ENCODE measurements at places on chromosomes 7 and 10. TPM values are rescaled to one million over a fixed set of nuclear protein-coding genes. Genes with fewer than 3 reads are reported as not detected.

GRCh38 chr7:65910237-65910636 is 37.4 kb downstream of the VKORC1L1 start:
- no peaks in the 10 kb centered on the region for H3K4me1 ChIP-seq
- H3K27me3 ChIP-seq: no peaks in the 10 kb centered on the region
- no peak overlapping the region for H3K27ac ChIP-seq
- no peak overlapping the region for H3K4me3 ChIP-seq

- no peaks in the 10 kb centered on the region for H3K27me3 ChIP-seq
- no peak overlapping the region for H3K4me3 ChIP-seq
- no peak for DNase-seq
- no peak overlapping the region for H3K27ac ChIP-seq
- H3K4me1 ChIP-seq: no peaks in the 10 kb centered on the region
Observed at GRCh38 chr7:80450621-80451308, 61.1 kb downstream of the GNAT3 start.

DNA sequence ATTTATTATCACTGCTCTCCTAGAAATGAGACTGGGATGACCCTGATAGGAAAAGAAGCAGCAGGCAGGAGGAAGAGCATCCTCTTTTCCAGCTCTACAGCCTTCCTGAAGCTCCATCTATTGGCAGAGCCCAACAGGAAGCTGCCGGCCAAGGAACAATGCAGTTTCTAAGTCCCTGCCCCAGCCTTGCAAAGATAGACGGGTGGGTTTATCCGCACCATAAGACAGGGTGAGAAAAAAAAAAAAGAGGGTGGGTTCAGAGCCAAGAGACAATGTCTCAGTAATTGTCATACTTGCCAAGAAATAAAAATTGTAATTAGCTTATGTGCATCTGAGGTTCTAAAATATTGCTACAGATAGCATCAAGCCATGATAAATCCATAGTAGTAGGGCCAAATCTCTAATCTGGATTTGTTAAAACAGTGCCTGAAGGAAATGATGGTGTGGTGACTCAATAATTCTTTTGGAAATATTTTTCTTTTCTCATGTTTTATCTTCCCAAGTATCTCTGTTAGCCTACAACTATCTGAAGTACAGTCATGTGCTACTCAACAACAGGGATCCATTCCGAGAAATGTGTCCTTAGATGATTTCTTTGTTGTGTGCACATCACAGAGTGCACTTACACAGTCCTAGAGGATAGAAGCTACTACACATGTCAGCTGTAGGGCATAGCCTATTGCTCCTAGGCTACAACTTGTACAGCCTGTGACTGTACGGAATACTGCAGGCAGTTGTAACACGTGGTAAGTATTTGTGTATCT is 242.9 kb upstream of the CXCL12 start:
- no peak overlapping the region for H3K4me3 ChIP-seq
- no peaks in the 10 kb centered on the region for H3K36me3 ChIP-seq
- DNase-seq: no peak
- no peak overlapping the region for H3K27ac ChIP-seq
- no peaks in the 10 kb centered on the region for H3K27me3 ChIP-seq
- H3K4me1 ChIP-seq: no peaks in the 10 kb centered on the region

- no peaks in the 10 kb centered on the region for H3K4me1 ChIP-seq
- no peaks in the 10 kb centered on the region for H3K36me3 ChIP-seq
- H3K27me3 ChIP-seq: no peaks in the 10 kb centered on the region
- no peak overlapping the region for H3K4me3 ChIP-seq
- no peak overlapping the region for H3K27ac ChIP-seq
Observed at GRCh38 chr7:74569501-74570075, 87.9 kb upstream of the GTF2I start.

DNA sequence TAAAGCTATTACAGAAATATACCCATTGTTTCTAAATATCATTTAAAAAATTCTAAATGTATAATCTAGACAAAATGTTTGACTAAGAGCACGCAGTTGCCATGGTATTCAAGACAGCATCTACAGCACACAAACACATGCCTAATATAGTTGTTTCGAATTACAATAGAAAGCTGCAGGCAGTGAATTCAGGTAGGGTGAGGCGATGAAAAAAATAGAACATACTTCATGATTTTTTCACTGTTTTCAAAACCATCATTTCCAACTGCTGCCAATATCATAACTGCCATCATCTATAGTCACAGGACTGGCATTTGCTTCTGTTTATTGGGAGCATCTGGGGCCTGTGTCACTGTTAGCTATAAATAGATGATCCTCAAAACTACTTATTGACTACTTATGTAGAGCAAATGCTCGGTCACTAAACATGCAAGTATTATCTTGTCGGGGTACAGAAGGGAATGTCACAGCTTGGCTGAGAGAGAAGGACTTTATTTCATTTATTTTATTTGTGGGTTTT is 34.4 kb upstream of the OTUD1 start:
- H3K27ac ChIP-seq: no peak overlapping the region
- no peak overlapping the region for H3K4me3 ChIP-seq
- H3K36me3 ChIP-seq: no peaks in the 10 kb centered on the region

DNA sequence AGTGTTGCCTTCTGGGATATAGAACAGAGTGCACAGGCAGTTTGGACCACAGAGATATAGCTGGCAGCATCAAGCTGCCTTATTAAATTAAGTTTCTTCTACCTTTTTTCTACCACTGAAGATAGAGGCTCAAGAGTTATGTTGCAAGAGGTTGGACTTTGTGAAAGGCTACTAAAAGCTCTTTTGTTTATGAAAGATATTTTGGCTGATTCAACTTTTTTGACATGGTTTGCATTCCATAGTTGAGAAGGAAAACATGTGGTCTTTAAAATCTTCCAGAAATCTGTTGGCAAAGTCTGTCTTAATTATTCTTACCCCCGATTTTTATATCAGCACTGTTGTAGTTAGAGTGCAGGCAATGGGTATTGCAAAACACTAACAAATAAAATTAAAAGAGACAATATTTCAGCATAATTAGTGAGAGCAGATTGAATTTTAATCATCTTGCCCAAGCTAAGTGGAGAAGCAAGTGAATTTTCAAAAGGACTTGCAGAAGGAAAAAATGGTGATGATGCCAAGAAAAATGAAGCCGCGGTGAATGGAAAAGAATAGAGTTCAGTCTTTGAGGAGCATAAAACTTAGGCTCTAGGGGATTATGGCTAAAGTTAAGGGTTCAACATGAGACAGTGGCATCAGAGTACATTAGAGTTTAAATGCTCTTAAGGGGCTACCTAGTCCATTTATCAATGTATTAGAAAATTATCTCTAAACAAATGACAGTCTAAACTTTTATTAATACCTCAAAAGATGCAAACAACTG is 450.9 kb upstream of the CNTNAP2 start:
- H3K4me1 ChIP-seq: no peaks in the 10 kb centered on the region
- no peaks in the 10 kb centered on the region for H3K27me3 ChIP-seq
- no peaks in the 10 kb centered on the region for H3K36me3 ChIP-seq
- H3K27ac ChIP-seq: no peak overlapping the region
- no peak overlapping the region for H3K4me3 ChIP-seq
- DNase-seq: no peak

DNA sequence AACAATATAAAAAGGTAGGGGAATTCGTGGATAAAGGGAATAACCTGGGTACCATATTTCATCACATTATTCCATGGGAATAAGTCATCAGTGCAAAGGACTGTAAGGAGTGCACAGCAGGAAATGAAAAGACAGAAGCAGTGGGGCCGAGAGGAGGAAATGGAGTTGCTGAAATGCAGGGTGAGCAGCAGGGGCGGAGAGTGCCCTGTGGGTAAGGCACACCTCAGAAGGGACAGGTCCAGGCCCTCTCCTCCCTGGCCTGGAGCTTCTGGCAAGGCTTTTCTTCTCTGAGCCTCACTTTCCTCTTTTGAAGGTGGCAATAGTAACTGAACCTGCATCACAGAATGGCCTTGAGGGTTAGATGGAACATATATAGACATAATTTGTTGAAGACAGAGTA is 26.2 kb downstream of the IKZF1 start:
- no peaks in the 10 kb centered on the region for H3K27me3 ChIP-seq
- no peak overlapping the region for H3K4me3 ChIP-seq
- H3K36me3 ChIP-seq: no peaks in the 10 kb centered on the region
- H3K27ac ChIP-seq: peak overlapping the region; percentile 60

DNA sequence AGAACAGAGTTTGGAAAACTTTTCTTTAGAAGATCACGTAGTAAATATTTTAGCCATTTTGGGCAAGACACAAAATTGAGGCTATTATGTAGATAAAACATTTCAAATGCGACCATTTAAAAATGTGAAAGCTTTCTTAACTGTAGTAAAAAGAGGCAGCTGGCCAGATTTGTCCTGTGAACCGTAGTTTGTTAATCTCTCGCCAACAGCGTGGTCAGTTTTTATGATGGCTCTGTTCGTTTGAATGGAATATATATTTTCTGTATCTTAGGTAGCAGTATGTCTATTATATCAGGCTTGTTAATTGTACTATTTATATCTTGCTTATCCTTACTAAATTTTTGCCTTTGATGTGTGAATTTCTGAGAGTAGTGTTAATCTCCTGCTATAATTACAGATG is 124.9 kb downstream of the CCSER2 start:
- H3K4me3 ChIP-seq: no peak overlapping the region
- no peak for DNase-seq
- H3K27ac ChIP-seq: no peak overlapping the region

DNA sequence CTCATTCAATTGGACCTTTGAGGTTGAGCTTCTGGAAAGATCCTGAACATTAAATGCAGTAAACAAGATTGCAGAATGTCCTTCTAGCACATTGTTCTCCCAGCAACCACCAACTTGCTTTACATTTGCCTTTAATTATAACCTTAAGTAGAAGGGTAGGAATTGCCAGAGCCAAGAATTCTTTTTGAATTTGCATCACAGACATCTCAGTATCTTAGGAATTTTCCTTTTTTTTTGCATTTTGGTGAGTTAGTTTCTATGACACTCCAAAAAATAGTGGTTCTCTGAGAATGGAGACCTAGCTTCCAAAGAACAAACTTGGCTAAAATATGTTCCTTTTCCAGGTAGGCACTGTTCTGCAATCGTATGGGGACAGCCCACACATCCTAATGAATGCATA is 456.0 kb downstream of the GATA3 start:
- H3K36me3 ChIP-seq: no peaks in the 10 kb centered on the region
- DNase-seq: no peak
- no peak overlapping the region for H3K4me3 ChIP-seq
- H3K27ac ChIP-seq: no peak overlapping the region
- no peaks in the 10 kb centered on the region for H3K4me1 ChIP-seq
- no peaks in the 10 kb centered on the region for H3K27me3 ChIP-seq

Gene SPDYE8
- total RNA-seq: not detected

Gene HOXA11
- 4.5 TPM for total RNA-seq

Gene ZNF3
- total RNA-seq: 40.4 TPM

Gene SHTN1
- 20.6 TPM for total RNA-seq

All from transverse colon (tissue), 4 donors.